ENCODE measurements at places on chromosomes 1 and 21.

DNA sequence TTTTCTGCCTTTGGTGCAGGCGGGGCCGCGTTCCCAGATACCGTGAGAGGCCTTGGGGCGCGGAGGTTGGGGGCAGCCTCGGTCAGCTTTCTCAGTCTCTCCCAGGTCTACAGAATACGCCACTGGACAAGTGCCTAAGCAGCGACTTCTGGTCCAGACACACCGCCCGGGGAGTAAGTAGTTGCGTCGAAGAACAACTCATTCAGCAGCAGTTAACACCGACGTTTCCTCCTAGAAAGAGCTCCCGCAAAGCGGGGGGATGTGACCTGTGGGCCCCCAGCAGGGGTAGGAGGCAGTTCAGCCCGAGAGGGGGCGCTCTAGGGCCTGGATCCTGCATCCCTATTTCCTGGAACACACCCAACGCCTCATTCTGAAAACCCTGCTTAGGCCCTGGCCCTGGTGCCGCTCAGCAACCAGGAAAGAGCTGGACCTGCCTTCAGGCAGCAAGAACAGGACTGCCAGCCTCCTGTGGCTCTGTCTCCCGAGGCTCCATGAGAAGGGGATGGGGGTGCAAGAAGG lies 6.5 kb upstream of the BARHL2 start:
- DNase-seq: peak; percentile 2

DNA sequence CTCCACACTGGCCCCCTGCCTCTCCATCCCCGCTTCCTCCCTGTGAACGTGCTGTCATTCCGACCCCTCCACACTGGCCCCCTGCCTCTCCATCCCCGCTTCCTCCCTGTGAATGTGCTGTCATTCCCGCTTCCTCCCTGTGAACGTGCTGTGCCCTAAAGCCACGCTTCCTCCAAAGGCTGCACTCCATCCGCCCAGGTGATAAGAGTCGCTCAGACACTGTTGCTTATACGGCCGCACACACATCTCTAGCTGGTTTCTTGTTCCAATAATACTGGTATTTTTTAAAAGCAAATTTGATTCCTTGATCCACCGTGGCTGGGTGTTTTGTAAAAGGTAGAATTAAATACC lies 39.3 kb upstream of the TSPEAR start:
- no peak for DNase-seq

DNA sequence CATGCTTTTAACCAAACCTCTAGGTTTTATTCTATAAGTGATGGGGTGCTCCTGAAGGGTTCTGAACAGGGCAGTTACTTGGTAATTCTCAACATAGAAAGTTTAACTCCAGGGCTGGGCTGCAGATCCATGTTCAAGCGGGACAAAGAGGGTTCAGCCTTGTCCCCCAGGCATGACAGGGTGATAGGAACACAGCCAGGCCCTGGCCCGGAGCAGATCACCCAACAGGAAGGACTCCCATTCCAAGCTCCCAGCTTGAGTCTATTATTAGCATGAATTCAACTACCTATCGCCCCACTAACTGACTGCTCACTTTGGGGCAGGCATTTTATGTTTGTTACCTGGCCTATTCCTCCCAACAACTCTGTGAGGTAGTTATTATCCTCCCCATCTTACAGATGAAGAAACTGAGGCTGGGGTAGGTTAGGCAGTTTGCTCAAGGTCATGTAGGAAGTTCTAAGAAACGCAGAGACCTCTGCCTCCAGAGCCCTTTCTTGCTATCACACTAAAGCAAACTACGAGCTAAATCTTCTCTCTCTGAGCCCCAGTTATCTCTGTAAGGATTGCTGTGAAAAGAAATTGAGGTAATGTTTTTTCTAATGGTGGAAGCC lies 14.5 kb downstream of the ASAP3 start:
- DNase-seq: no peak

DNA sequence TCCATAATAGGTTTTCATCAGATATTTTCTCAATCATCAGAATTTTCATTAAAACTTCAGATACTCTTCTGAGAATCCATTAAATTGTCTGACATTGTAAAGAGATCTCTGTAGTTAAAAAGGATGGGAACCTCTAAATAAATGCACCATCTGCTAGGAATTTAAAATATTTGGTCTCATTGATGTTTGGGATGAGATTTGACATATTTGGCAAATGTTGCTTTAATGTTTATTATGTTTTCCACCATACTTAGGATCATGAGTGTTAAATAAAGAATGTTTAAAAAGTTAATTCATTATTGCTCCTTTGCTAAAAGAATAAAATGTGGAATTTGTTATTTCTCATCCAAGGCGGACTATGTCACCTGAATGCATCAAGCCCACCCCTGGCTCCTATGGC lies 85.5 kb upstream of the VANGL1 start:
- no peak for DNase-seq

GRCh38 chr1:11057477-11057876 lies 2.3 kb downstream of the SRM start:
- no peak for DNase-seq

- DNase-seq: no peak
These were observed 24.4 kb upstream of the PGD start for GRCh38 chr1:10374442-10374860.

- DNase-seq: no peak
These were observed 383.9 kb downstream of the TGFB2 start for GRCh38 chr1:218728898-218729565.

- DNase-seq: peak; percentile 83
These were observed 141.8 kb downstream of the TOMM20 start for GRCh38 chr1:234986750-234987414.

DNA sequence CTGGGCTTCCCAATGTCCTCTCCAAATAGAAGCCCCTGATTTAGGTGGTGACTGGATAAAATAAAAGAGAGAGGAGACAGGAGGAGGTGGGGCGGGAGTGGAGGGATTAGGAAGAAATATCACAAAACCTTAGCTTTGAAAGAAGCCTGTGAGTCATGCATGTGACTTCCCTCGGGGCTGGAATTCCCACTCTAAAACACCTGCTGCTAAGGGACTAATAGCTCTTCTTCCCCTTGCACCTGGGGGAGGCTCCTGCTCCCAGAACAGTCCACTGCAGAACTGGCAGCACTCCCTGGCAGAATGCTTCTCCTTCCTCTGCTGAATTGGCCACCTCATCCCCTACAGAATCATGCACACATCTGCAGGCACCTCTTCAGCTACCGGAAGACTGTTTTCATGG lies 207.2 kb downstream of the ATG4C start:
- no peak for DNase-seq

- no peak for DNase-seq
These were observed 441 bp downstream of the PPT1 start for GRCh38 chr1:40096646-40096976.

DNA sequence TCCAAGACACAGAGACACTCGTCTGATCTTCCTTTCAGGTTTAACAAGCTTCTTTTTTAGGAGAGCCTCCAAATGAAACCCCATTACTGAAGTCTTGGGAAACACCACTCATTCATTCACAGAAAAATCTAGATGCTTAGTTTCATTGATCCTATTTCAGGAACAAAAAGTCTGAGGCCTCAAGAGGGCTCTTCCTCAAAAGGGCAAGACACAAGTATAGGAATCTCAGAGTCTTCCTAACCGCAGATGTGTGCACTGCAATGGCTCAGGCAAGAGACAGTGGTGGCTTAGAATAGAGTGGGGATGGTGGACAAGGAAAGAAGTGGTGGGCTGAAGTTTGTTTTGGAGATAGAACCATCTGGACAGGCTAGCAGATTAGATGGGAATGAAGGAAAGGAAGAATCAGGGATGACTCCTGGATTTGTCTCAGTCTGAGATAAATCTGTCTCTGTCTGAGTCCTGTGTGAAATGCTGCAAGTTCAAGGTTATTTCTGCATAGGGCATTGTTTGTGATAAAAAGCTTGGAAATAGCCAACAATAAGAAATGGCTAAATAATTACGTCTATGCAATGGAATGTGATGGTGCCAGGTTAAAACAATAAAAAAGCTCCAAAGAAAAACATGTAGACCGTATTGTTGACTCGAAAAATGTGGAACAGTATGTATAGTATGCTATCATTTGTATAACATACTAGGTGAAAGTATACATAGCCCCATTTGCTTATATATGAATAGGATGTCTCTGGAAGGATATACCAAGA lies 8.9 kb upstream of the CTSE start:
- DNase-seq: no peak

DNA sequence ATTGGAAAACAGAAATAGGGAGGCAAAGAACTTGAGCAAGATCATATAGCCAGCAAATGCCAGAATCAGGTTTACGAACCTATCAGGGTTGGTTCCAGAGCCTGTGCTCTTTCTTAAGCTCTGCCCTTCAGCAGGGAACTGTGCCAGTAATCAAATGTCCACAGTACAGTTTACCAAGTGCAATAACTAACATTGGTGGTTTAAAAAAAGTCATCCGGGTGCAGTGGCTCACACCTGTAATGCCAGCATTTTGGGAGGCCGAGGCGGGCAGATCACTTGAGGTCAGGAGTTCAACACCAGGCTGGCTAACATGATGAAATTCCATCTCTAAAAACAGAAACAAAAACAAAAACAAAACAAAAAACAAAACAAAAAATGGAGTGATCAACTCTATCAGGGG lies 182.7 kb downstream of the LMX1A start:
- DNase-seq: no peak

- DNase-seq: peak; percentile 46
These were observed 67.5 kb downstream of the NVL start for GRCh38 chr1:224262373-224263054.

DNA sequence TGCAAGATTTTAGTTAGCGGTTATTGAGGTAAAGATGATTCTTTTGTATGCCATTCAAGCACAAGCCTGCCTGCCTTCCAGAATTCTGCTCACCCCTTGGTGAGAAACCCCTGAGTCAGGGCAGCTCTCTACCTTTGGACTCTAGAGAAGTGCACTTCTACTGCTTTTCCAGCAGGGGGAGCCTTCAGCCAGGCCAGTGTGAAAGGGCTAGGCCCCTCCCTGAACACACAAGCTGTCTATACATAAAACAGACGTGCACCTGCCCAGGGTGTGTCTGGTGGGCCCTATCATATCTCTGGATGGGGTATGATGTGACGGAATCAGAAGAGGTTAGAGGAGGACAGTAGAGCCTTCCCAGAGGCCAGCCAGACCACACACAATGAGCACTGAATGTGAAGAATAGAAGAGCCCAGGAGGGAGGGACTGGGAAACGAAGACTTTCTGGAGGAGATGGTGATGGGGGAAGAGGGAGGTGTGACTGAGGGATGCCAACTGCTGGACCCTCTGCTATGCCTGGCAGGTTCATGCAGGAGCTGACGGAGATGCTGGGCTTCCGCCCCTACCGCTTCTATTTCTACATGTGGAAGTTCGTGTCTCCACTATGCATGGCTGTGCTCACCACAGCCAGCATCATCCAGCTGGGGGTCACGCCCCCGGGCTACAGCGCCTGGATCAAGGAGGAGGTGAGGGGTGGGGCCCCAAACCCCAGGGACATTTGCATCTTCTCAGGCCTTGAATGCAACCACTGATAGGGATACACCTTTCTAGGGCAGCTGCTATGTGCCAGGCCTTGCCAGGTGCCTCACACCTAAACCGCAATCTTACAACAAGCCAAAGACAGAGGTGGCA lies 13.0 kb upstream of the KCNC4 start:
- peak; percentile 39 for DNase-seq

- peak; percentile 32 for DNase-seq
These were observed 226.6 kb downstream of the TM2D1 start for GRCh38 chr1:61498342-61498741.

DNA sequence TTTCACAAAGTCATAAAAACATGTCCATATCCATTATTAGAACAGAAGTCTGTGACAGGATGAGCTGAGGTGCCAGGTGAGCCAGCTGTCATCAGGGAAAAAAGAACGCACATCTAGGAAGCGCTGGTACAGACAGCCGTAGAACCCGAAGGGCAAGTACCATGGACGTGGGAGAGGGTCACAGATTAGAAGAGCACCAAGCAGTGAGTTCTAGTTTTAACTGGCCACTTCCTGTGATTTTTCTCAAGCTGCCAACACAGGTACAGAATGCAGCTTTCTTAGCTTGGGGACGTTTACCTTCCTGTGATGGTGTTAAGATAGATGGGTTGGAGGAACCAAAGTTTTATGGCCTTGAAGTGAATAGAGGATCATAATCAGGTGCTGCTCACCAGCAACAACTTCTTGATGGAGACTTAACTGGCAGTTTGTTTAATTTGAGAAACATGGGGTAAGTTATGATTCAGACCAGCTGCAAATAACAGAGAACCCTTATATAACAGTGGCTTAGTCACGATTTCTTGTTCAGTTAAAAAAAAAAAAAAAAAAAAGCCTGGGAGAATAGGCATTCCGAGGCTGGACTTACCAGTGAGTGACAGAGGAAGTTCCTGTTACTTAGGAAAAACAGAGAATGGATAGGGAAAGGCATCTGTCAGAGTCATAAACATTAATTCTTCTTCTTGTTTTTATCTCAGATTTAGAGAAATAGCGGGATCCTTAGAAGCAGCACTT lies 30.9 kb downstream of the AGT start:
- DNase-seq: peak; percentile 80

DNA sequence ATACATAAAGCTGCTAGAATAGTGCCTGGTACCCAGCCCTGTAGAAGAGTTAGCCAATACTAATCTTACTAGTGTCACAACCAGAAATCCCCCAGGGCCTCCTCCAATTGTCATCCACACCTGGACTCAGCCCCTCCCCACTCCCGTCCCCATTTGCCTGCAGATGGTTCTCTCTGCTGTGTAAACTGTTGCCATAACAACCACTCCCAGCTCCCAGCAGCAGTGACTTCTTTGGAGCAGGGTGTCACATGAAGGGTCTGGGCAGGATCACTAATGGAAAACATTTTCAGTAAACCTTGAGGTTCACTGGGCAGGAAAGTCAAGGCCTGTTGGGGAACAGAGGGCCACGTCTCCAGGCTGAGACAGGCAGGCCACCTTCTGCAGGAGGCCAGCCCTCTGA lies 126.0 kb upstream of the IPO9 start:
- DNase-seq: peak; percentile 86

GRCh38 chr1:238672262-238672661 lies 714.1 kb upstream of the CHRM3 start:
- DNase-seq: peak; percentile 41

DNA sequence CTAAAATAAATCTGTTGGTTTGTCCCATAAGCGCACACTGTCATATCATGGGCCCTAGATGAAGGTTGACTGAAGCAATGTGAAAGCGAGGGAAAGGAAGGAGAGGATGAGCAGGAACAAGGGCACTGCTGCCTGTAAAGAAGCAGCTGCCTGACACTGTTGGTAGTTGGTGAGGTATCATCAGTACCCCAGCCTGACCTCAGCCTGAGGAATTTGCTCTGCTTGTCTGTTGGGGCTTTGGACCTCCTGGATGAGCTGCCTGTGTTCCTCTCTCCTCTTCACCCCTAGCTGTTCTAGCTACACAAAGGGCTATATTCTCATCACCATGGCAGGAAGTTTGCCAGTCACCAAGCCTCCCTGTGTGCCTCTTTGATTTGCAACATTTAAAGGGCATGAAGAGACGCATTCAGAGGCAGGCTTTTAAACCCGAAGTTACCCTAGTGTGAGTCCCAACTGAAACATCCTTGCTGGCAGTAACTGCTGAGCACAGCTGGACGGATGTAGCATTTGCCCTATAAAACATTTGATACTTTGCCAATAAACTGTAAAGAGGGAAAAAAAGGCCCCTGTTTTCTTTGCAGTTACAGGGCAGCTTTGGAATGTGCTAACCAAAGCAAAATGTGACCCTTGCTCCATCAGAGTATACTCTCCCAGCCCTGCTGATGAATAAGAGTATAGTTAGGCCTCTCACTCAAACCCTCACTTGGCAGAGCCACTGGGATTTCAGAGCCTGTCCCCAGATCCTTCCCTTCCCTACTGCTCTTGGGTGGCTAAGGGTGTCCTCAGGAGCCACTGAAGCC lies 22.2 kb upstream of the SPATA6 start:
- peak; percentile 52 for DNase-seq

Data from M059J (cell line).